ENCODE measurements at places on chromosomes 2 and 18. TPM values are rescaled to one million over a fixed set of nuclear protein-coding genes. Genes with fewer than 3 reads are reported as not detected.

Gene SLC19A3
- 1.2 TPM for polyA plus RNA-seq

DNA sequence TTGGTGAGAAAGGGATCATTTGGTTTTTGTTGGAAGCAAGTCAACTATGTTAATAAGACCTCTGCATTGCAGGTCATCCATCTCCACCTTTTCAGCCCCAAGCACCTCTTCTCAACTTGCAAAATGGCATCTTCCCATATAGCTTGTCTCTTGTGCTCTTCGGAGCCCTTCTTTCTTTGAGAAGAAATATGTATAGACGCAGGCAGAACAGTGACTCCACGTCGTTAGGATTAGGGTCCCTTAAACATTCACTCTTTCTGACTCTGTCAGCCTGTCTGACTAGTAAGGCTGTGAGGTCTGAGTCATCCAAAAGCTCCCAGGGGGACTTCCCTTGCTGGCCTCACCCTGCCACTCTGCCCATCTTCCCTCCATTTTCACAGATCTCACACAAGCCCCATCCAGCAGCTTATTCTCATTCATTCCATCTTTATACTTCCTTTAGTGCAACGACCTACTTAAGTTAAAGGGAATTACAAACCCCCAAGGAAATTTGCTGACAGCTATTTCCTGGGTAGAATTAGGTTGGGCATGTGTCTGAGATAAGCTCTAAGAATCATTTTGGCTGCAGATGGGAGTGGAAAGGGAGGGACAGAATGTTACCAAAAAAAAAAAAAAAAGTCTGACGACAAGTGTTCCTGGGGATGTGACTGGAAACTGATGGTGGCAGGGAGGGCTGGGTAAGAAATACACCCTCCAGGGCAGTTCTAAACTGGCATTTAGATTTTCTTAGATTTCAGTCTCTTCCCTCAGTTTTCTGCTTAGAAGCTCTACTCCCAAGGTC, 37.7 kb upstream of the MEX3C start:
- no peak overlapping the region for H3K4me3 ChIP-seq
- no peak for DNase-seq
- no peaks in the 10 kb centered on the region for H3K36me3 ChIP-seq
- H3K4me1 ChIP-seq = no peaks in the 10 kb centered on the region
- H3K27ac ChIP-seq = no peak overlapping the region
- H3K27me3 ChIP-seq = no peaks in the 10 kb centered on the region

Gene TGFA
- polyA plus RNA-seq = 3.0 TPM

- no peak for DNase-seq
- no peaks in the 10 kb centered on the region for H3K36me3 ChIP-seq
- H3K27me3 ChIP-seq = no peaks in the 10 kb centered on the region
- H3K4me1 ChIP-seq = no peaks in the 10 kb centered on the region
Observed at GRCh38 chr2:134683561-134684112, 35.2 kb downstream of the TMEM163 start.

Gene NEU4
- 39.1 TPM for polyA plus RNA-seq

DNA sequence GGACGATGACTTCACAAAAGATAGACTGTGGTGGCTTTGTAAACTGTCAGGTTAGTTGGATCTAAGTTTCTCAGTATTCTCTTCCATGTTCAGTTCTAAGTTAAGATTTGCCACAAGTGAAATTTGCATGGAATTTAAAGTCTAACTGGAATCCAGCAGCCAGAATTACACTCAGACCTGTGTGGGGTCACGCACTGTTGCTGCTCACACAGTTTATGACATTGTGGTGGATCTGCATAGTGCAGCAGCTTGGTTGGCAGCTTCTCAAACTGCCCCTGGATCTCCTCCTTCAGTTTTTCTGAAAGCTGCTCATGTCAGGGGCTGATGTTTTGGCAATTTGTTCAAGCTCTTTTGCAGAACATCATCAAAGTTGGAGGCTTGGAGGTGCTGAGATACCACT, 228.1 kb upstream of the KCNJ3 start:
- H3K27me3 ChIP-seq = no peaks in the 10 kb centered on the region
- H3K27ac ChIP-seq = no peak overlapping the region
- no peak for DNase-seq
- no peaks in the 10 kb centered on the region for H3K4me1 ChIP-seq
- no peaks in the 10 kb centered on the region for H3K36me3 ChIP-seq
- no peak overlapping the region for H3K4me3 ChIP-seq

Gene TTR
- not detected for polyA plus RNA-seq

Gene EMILIN1
- polyA plus RNA-seq = 4.8 TPM

- H3K4me3 ChIP-seq = no peak overlapping the region
- DNase-seq = no peak
- H3K27ac ChIP-seq = no peak overlapping the region
- no peaks in the 10 kb centered on the region for H3K36me3 ChIP-seq
Observed at GRCh38 chr2:33242845-33243244, 233.6 kb upstream of the RASGRP3 start.

DNA sequence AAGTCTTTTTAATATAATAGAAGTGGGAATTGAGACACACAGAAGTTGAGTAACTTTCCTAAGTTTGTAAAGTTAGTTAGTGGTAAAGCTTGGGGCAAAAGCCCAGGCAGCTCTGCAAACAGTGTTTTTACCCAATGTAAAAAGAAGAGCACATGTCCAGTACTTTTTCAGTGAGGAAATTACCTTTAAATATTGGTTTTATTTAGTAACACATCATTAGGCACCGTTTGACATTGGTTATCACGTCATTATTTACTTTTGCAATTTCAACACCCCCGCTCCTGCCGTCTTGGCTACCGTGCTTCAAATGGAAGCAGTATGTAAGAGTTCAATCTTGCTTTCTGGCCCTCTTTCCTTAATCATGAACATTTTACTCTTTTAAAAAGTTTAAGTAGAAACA, 807.9 kb downstream of the EPHA4 start:
- H3K36me3 ChIP-seq = no peaks in the 10 kb centered on the region
- no peak for DNase-seq
- no peaks in the 10 kb centered on the region for H3K4me1 ChIP-seq
- H3K27me3 ChIP-seq = no peaks in the 10 kb centered on the region

Gene STPG4
- polyA plus RNA-seq = 0.12 TPM

DNA sequence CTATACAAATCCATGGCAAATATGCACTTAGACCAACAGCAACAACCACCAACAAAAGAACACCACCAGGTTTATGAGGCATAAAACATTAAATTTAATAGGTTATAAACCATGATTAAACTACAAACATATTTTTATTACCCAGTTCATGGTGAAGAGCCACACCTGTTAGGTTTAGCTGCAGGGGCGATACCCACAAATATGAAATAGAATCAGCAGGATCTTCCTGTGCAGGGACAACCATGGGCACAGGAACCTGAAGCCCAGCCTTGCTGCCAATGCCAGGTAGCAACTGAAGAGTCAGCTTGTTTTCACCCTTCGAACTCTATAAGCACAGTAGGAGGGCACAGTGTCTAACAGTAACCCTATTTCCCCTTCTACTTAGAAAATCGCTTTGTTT, 675.0 kb downstream of the SATB2 start:
- no peaks in the 10 kb centered on the region for H3K36me3 ChIP-seq
- H3K27me3 ChIP-seq = no peaks in the 10 kb centered on the region

Gene KCNF1
- polyA plus RNA-seq = 1.2 TPM

DNA sequence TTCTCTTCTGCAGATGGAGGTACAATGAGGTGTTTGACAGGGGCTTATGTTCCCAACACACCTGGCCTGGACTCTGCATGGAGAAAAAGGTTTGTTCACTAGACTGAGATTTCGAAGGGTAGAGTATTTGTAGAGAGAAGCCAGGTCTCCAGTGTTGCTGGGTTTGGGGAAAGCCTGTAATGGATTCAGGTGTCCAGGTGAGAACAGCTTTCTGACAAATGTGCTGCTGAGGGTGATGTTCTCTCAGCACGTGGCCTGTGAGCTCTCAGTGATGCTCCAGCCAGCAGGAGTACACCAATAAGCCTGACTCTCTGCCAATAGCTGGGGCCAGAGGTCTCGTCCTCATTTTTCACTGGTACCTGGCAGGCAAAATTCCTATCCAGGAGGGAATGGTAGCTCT, 43.8 kb upstream of the ARHGAP25 start:
- H3K4me3 ChIP-seq = no peak overlapping the region
- H3K27me3 ChIP-seq = no peaks in the 10 kb centered on the region
- H3K27ac ChIP-seq = no peak overlapping the region
- H3K4me1 ChIP-seq = no peaks in the 10 kb centered on the region
- DNase-seq = no peak

GRCh38 chr2:134934150-134934549, 15.5 kb downstream of the CCNT2 start:
- H3K36me3 ChIP-seq = no peaks in the 10 kb centered on the region
- no peaks in the 10 kb centered on the region for H3K27me3 ChIP-seq
- no peak overlapping the region for H3K27ac ChIP-seq
- H3K4me3 ChIP-seq = no peak overlapping the region

- no peak for DNase-seq
- H3K4me3 ChIP-seq = no peak overlapping the region
- no peaks in the 10 kb centered on the region for H3K27me3 ChIP-seq
- H3K36me3 ChIP-seq = no peaks in the 10 kb centered on the region
- no peak overlapping the region for H3K27ac ChIP-seq
Observed at GRCh38 chr2:1811971-1812350, 67.6 kb upstream of the PXDN start.
